ENCODE measurements at places on chromosomes 4 and X.

DNA sequence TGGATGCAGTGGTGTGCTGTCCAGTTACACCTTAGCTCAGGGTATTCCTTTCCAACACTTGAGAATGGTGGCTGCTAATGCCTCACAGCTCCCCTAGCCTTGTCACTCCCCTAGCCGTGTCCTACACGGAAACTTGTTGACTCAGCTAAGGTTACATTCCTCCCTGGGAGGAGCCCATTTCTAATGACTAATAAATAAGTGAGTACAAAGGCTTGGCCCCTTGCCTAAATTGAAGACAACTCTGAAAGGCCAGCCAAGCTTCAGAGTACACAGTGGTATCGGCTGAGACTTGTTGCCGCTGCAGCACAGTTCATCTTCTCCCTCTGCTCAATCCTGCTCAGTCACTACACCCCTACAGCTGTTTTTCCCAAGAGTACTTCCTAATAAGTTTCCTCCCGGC, 21.2 kb upstream of the SLC25A31 start:
- peak; percentile 75 for DNase-seq

- no peak for DNase-seq
These were observed 29.8 kb upstream of the MAGEA11 start for GRCh38 chrX:149682031-149682430.

- peak; percentile 96 for DNase-seq
These were observed 10.3 kb downstream of the PKD2 start for GRCh38 chr4:88017516-88018297.

GRCh38 chrX:137915466-137915865, 349.5 kb downstream of the ZIC3 start:
- DNase-seq = no peak

- peak; percentile 18 for DNase-seq
These were observed 86.9 kb upstream of the MAGEB16 start for GRCh38 chrX:35711281-35711680.

- DNase-seq = no peak
These were observed 19.5 kb upstream of the MRFAP1 start for GRCh38 chr4:6620891-6621555.

DNA sequence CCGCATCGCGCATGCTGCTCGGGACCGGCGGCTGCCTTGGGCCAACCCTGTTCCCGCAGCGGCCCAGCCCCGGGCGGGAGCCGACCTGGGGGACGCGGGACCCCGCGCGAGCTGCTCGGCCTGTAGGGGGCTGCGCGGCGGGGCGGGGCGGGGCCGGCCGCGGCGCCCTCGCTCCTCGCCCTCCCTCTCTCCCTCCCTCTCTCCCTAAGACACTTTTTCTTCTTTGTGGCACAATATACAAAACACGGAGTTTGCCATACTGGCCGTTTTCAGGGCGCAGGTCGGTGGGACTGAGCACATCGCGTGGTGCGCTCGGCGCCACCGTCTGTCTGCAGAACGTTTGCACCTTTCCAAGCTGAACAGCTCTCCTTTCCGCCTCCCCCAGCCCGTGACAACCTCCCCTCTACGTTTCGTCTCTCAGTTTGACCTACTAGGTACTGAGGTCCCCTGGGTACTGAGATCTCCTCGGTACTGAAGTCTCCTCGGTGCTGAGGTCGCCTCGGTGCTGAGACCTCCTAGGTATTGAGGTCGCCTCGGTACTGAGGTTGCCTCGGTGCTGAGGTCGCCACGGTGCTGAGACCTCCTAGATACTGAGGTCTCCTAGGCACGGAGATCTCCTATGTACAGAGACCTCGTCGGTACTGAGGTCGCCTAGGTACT, 261.1 kb upstream of the PLCXD1 start:
- no peak for DNase-seq

DNA sequence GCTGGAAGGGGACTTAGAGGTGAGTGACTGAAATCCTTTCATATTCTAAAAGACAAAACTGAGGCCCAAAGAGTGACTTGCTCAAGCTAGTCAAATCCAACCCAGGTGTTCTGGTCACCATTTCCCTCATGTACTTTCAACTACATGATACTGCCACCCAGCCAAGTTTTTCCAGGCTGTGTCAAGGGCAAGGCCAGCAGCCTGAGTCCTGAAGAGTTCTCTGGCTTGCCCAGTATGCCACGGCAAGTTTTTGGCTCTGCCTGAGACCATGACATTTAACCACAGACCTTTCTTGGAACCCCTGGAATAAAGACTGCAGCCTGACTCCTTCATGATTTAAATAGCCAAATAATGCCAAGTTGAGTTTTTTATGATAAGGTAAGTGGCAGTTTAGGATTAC, 10.7 kb upstream of the TMEM164 start:
- no peak for DNase-seq

- peak; percentile 97 for DNase-seq
These were observed 158.2 kb upstream of the MAP3K15 start for GRCh38 chrX:19673375-19674040.

GRCh38 chr4:174260099-174260498, 23.4 kb downstream of the FBXO8 start:
- DNase-seq = peak; percentile 49

- DNase-seq = no peak
These were observed 1184.4 kb upstream of the PABPC4L start for GRCh38 chr4:135385830-135386581.

DNA sequence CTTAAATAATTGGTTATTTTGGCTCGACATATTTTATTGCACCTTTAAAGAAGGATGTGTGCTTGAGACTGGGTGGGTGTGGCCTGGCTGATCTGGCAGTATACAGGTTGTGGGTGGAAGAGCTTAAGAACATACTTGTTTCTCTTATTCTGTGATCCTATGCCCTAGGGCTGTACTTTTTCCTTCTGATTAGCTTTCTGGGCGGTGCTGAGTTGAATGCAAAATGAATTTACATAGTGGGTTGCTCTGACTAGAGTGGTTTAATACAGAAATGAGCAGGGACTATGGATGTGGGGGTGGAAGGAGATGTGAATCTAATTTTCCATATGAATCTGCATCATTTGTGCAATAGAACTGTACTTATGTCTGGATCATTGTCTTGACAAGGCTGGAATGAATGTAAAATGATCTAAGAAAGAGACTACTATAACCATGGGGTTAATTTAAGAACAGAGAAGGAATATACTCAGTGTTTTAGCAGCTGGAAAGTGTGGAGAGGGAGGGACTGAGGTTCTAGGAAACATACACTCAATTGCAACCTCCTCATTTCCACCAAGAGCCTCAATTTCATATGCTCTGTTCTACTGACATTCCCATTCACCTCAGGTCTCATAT, 73.7 kb downstream of the RLIM start:
- no peak for DNase-seq

All from fibroblast of skin of right biceps (primary cell).